Fibroblast of skin of back (primary cell): ENCODE measurements at places on chromosomes 16 and 17.
A peak's percentile ranks its signal among the peaks of the same experiment; 100 is the strongest.

GRCh38 chr17:67138392-67138791 is 94.0 kb downstream of the CACNG1 start:
- no peak for DNase-seq

DNA sequence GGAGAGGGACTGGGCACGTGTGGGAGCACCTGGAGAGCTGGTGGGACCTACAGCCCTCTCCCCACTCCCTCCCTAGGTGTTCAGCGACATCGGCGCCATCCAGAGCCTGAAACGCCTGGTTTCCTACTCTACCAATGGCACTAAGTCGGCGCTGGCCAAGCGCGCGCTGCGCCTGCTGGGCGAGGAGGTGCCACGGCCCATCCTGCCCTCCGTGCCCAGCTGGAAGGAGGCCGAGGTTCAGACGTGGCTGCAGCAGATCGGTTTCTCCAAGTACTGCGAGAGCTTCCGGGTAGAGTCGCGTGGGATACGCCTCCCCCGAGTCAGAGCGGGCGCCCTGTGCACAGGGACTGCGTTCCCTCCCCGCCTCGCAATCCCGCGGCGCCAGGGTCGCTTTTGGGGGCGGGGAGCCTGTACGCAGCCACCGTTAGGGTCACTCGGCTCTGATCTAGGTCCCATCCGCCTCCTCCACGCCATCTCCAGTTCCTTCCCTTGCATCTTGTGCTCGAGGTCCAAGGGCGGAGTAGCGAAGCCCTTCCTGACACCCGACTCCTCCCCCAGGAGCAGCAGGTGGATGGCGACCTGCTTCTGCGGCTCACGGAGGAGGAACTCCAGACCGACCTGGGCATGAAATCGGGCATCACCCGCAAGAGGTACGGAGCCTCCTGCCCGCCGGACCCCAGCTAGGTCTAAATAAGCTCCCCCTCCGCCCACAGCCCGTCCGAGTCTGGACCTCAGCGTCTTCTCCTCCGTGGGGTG is 13.0 kb downstream of the SARM1 start:
- DNase-seq: no peak

GRCh38 chr16:75048054-75048453 is 49.2 kb downstream of the ZNRF1 start:
- peak; percentile 32 for DNase-seq

GRCh38 chr16:52471650-52472370 is 75.1 kb downstream of the TOX3 start:
- DNase-seq: no peak

DNA sequence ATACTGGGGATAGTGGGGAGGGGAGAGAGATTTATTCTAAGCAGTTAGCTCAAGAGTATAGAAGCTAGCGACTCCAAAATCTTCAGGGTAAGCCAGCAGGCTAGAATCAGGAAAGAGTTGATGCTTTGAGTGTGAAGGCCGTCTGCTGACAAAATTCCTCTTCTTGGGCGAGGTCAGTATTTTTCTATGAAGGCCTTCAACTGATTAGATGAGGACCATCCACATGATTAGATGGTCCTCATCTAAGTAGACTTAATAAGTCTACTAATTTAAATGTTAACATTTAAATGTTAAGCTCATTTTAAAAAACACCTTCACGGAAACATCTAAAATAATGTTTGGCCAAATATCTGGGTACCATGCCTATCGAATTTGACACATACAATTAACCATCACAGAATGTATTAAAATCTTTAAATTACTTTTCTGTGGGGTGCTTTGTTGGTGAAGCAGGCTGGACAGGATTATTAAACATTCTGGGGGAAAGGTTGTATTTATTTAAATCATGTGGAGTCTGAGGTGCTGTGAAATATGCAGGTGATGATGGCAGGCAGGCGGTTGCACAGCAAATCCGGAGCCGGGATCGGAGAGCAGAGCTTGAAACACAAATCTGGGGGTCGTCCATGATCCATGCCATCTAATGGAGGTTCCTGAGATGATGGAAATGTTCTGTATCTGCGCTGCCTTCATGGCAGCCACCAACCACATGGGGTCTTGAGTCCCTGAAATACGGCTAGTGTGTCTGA is 49.8 kb upstream of the ADORA2B start:
- no peak for DNase-seq

- DNase-seq: peak; percentile 65
These were observed 834 bp downstream of the FLYWCH1 start for GRCh38 chr16:2912330-2913199.

- no peak for DNase-seq
These were observed 22.5 kb downstream of the MSI2 start for GRCh38 chr17:57278740-57279387.

DNA sequence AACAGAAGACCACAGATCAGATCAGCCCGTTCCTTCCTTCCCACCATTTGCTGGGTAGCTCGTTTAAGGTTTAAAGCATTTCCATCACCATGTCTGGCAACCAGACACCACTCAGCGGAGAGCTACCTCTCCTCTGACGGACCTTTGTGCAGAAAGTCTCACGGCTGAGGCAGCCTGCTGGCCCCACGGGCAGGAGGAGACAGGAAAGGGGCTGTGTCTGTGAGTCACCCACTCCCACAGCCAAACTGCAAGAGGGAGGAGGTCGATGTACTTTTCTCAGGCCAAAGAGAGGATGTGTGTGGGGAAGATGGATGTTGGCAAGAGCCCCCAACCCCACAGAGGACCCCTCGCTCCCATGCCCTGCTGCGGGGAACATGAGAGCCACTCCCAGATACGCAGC is 92.1 kb downstream of the ZNF423 start:
- DNase-seq: peak; percentile 51

DNA sequence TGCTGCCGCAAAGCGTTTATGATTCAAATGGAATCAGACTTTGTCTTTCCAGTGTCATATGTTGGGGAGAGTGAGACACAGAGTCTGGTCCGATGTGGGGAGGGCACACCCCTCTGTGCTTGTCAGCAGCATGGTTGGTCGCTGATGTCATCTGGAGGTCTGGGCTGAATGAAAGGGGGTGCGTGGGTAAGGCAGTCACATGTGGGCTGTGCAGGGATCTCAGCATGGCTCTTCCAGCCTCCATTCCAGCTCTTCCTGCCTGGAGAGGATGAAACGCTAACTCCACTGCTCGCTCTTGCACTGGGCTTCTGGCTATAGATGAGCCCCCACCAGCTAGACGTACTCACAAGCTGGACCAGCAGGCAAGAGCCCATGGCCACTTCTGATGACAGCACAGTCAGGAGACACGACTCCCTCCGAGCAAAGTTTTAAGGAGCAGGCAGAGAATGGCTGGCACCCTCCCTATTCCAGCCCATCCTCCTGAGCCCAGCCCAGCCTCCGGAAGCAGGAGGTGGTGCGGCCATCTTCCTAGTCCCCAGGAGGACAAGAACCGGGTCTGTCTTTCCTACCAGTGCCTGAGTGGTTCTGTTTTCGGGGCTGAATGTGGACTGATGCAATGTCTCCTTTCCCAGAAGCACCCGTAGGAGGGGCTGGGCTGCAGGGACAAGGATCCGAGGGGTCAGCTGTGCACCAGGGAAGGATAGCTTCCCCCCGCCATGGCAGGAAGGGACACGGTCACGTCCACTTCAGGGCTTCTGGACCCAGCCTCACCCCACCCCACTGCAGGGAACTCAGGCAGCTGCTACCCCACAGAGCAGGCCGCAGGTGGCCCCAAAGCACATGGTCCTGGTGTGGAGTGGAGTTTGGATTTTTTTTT is 41.5 kb upstream of the CBFA2T3 start:
- DNase-seq: peak; percentile 46

DNA sequence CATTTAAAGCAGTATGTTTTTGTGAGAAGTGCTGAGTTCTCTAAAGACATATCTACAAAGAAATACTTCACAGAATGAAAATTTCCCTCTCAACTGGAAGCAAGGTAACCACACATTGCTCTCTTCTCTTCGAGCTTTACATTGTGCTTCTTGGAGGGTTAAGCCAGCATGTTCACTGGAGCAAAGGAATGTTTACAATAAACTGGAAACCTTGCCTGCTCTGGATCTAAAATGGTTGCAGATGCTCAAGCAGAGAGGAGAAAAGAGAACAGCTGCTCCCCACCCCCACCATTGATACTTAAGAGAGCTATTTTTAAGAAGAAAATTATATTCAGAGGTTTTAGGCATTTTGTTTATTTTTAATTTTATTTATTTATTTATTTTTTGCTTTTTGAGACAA is 213.1 kb downstream of the CEP112 start:
- DNase-seq: peak; percentile 5

GRCh38 chr17:5219536-5219935 is 15.1 kb downstream of the SCIMP start:
- no peak for DNase-seq
